ENCODE measurements at places on chromosomes 7 and 10. TPM values are rescaled to one million over a fixed set of nuclear protein-coding genes. Genes with fewer than 3 reads are reported as not detected.

DNA sequence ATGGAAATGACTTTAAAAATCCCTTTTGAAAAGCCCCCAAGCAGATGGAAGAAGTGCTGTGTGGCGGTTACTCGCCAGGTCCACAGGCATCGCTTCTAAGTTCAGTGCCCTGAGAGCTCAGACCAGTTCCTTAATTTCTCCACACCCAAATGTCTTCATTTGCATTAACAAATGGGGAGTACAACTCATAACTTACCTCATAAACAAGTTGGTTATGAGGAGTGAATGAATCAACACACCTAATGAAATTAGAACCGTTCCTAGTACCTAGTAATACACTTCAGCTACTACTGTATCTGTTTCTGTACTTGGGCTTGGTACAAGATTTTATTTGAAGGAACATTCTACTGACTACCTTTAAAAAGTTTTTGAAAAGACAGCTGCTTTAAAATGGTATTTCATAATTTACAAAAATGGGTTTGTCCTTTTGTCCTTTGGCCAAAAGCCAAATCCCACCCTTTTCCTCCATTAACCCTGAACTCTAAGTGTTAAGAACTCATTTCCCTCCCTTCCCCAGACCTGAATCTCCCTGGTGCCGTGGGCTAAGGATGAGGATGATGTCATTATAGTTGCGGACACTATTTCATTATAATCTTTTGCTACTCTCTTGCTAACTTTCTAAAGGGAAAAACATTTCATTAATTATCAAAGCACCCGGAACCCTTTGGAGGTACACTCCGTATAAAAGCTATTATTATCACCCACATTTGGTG lies 221.5 kb upstream of the CELF2 start:
- no peak for DNase-seq
- H3K36me3 ChIP-seq, result peaks cover 6% of the 10 kb centered on the region
- no peaks in the 10 kb centered on the region for H3K27me3 ChIP-seq
- peak overlapping the region; percentile 99 for H3K27ac ChIP-seq
- H3K4me1 ChIP-seq, result peaks cover 65% of the 10 kb centered on the region

DENND10 gene
- 30.1 TPM for total RNA-seq

DNA sequence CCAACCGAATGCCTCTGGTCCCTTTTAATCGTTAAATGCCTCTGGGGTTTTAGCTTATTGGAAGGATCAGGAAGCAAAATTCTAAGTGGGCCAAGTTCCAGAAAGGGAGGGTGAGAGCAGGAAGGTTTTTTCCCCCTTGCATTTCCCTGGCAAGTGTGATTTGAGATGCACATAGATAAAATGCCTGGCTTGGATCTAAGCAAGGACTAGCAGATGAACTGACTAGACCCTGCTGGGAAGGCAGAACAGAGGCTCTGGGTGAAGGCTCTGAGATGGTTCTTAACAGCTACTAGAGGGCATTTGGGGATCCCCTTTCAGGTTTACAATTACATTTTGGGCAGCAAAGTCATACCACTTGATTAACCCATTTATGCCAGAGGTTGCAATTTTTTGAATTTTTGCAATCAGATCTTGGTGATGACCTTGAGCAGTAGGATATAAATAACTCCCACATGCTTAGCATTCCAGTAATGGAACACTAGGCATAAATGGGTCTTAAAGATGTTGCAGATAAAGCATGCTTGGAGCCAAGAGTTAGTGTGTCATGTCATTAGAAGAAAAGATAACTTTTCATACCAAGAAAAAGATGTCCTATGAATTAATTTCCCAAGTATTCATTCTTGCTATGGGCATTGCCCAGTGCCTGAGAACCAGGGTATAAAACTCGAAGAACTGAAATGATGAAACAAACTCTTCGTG lies 205.9 kb downstream of the SEC23IP start:
- DNase-seq, result no peak
- H3K36me3 ChIP-seq, result no peaks in the 10 kb centered on the region
- H3K4me1 ChIP-seq, result no peaks in the 10 kb centered on the region
- H3K27ac ChIP-seq, result no peak overlapping the region
- H3K4me3 ChIP-seq, result no peak overlapping the region
- peaks cover 19% of the 10 kb centered on the region for H3K27me3 ChIP-seq

DNA sequence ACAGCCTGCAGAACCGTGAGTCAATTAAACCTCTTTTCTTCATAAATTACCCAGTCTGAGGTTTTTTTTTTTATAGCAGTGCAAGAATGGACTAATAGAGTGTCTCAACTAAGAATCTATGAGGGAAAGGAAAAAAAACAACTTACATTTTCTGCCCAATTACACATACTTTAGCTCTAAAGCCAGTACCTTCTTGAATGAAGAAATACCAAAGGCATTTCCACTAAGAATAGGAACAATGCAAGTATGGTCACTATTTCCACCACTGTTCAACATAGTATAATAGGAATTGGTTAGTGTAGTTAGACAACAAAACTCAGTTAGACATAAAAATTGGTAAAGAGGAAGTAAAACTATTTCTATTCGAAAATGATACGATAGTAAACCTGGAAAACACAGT lies 37.6 kb downstream of the MICU1 start:
- no peaks in the 10 kb centered on the region for H3K4me1 ChIP-seq
- H3K27ac ChIP-seq, result no peak overlapping the region
- H3K36me3 ChIP-seq, result no peaks in the 10 kb centered on the region
- DNase-seq, result no peak
- no peaks in the 10 kb centered on the region for H3K27me3 ChIP-seq

DNA sequence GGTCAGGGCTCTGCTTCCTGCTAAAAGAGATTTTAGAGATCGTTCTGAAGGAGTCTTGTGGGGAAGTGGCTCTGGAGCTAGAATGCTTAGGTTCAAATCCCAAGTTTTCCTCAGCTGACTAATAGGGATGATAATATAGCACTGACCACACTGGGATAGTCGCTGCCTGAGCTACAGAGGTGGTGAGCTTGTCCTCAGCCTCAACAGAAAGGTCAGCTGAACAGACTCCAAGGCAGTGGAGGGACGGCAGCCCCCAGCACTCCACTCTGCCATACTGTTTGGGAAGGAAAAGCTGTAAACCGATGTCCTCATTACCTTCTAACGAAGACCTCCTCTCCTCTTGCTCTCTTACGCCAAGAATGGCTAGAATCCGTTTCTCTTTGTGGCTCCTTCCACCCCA lies 36.2 kb downstream of the KAT6B start:
- no peaks in the 10 kb centered on the region for H3K27me3 ChIP-seq
- no peaks in the 10 kb centered on the region for H3K4me1 ChIP-seq
- DNase-seq, result no peak
- H3K4me3 ChIP-seq, result no peak overlapping the region

- no peak for DNase-seq
- H3K36me3 ChIP-seq, result no peaks in the 10 kb centered on the region
- no peaks in the 10 kb centered on the region for H3K4me1 ChIP-seq
- peaks cover 1% of the 10 kb centered on the region for H3K27me3 ChIP-seq
- H3K4me3 ChIP-seq, result no peak overlapping the region
- H3K27ac ChIP-seq, result no peak overlapping the region
Measured at GRCh38 chr10:110163192-110163773, 44.1 kb upstream of the MXI1 start.

HTR5A gene
- not detected for total RNA-seq

OR6V1 gene
- total RNA-seq, result not detected

GRCh38 chr10:30737931-30738391 lies 108.4 kb upstream of the LYZL2 start:
- no peaks in the 10 kb centered on the region for H3K36me3 ChIP-seq
- no peaks in the 10 kb centered on the region for H3K4me1 ChIP-seq
- no peak overlapping the region for H3K27ac ChIP-seq
- H3K27me3 ChIP-seq, result no peaks in the 10 kb centered on the region

DNA sequence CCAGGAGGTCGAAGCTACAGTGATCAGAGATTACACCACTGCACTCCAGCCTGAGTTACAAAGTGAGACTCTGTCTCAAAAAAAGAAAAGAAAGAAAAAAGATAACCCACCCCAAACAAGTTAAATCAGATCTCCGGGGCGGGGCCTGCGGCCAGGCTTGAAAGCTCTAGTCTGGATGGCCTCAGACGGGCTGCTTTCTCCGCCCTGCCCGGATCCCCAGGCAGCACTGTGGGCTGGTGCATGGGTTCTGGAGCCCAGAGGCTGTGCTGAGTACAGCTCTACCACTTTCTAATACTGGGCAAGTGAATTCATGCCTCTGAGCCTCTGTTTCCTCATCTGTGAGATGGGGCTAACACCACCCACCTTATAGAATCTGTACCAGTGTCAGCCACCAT lies 83.7 kb downstream of the ZMIZ1 start:
- H3K27me3 ChIP-seq, result no peaks in the 10 kb centered on the region
- H3K36me3 ChIP-seq, result no peaks in the 10 kb centered on the region
- H3K4me1 ChIP-seq, result peaks cover 83% of the 10 kb centered on the region
- peak overlapping the region; percentile 90 for H3K27ac ChIP-seq
- no peak for DNase-seq
- no peak overlapping the region for H3K4me3 ChIP-seq

SSMEM1 gene
- total RNA-seq, result not detected

GRCh38 chr10:101394524-101395133 lies 40.7 kb downstream of the BTRC start:
- no peaks in the 10 kb centered on the region for H3K4me1 ChIP-seq
- no peaks in the 10 kb centered on the region for H3K27me3 ChIP-seq
- H3K27ac ChIP-seq, result no peak overlapping the region
- no peak overlapping the region for H3K4me3 ChIP-seq
- H3K36me3 ChIP-seq, result no peaks in the 10 kb centered on the region

ITIH5 gene
- not detected for total RNA-seq

CYP2W1 gene
- total RNA-seq, result 0.63 TPM

DNA sequence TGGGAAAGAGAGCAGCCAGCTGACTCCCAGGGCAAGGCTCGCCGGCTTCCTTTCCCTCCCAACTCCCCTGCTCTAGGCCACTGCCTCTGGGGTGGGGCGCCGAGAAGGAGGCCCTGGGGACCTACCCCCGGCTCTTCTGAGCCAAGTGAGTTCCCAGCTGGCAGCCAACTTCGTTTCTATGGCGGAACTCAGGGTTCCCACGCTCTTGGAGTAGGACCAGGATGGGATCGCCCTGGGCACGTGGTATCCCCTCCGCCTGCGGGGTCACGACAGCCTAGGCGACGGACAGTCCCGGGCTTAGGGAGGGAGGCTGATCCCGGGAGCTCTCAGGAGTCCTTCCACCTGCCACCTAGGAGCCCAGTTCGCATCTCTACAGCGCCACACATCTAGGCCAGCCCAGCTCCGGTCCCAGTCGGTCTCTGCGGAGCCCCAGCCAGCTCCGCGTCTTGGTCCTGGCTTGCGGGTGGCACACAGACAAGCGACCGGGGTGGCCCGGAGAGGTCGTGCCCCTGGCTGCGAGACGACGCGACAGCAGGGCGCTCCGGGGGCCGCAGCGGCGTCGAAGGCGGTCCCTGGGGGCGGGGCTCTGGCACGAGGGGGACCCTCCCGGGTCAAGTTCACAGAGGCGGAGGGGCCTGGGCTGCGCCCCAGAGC lies 20.5 kb upstream of the GATA3 start:
- H3K4me1 ChIP-seq, result no peaks in the 10 kb centered on the region
- H3K27ac ChIP-seq, result no peak overlapping the region
- no peak overlapping the region for H3K4me3 ChIP-seq
- H3K36me3 ChIP-seq, result no peaks in the 10 kb centered on the region
- DNase-seq, result no peak

GRCh38 chr7:47932016-47932415 lies 16.2 kb downstream of the PKD1L1 start:
- no peak for DNase-seq
- no peak overlapping the region for H3K4me3 ChIP-seq
- H3K27ac ChIP-seq, result no peak overlapping the region
- H3K27me3 ChIP-seq, result no peaks in the 10 kb centered on the region

GRCh38 chr7:88866265-88866863 lies 70.8 kb upstream of the TEX47 start:
- H3K27me3 ChIP-seq, result no peaks in the 10 kb centered on the region
- no peak overlapping the region for H3K27ac ChIP-seq
- no peaks in the 10 kb centered on the region for H3K4me1 ChIP-seq
- no peak for DNase-seq
- no peak overlapping the region for H3K4me3 ChIP-seq

DNA sequence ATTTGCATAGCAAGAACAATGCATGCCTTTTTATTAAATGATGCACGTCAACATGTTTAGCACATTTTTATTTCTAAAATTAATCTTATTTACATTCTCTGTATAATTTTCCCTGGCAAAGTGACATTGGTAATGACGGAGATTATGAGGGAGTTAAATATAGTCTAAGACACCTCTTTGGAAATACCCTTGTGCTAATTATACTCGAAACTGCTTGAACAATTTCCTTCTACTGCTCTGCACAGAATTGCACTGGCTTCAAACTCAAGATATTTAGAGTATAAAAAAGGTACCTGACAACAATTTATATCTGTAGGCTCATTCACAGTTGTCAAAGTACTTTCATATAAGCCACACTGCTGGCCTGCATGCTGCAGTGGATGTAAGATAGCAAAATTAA lies 602.7 kb downstream of the NXPH1 start:
- H3K27me3 ChIP-seq, result no peaks in the 10 kb centered on the region
- H3K4me3 ChIP-seq, result no peak overlapping the region
- DNase-seq, result no peak
- H3K4me1 ChIP-seq, result no peaks in the 10 kb centered on the region
- H3K36me3 ChIP-seq, result no peaks in the 10 kb centered on the region
- no peak overlapping the region for H3K27ac ChIP-seq

GRCh38 chr7:7157177-7157886 lies 25.0 kb upstream of the C1GALT1 start:
- H3K27ac ChIP-seq, result no peak overlapping the region
- peak; percentile 16 for DNase-seq
- H3K27me3 ChIP-seq, result no peaks in the 10 kb centered on the region
- no peaks in the 10 kb centered on the region for H3K4me1 ChIP-seq

AZGP1 gene
- not detected for total RNA-seq

CALML3 gene
- total RNA-seq, result not detected

DNA sequence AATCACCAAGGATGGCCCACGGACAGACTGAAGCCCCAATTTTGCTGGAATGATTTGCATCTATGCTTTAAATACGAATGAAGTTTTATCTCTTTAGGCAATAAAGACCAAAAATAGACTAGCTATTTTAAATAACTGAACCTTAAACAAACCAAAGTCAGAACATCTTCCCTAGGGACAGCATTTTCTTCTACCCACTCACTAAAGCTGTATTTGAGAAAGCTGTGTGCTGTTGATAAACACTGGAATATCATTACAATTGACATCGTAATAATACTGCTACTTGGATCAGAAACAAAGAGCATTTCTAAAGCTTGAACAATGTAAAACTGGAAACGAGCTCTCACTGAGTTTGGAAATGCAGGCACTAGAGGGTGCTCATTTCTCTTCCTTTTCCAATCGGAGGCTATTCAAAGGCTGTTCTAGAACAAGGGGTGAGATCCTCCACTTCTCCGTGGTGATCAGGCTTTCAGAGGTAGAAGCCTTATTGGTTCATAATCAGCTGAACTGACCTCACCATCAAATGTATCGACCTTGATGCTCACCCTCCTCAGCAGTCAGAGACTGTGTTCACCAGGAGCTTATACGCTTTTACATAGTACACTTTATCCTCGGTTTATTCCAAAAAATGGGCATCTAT lies 225.3 kb upstream of the PRSS1 start:
- no peaks in the 10 kb centered on the region for H3K4me1 ChIP-seq
- no peaks in the 10 kb centered on the region for H3K27me3 ChIP-seq
